ENCODE measurements at places on chromosomes 2 and 18. TPM values are rescaled to one million over a fixed set of nuclear protein-coding genes. Genes with fewer than 3 reads are reported as not detected.
A peak's percentile ranks its signal among the peaks of the same experiment; 100 is the strongest.

DNA sequence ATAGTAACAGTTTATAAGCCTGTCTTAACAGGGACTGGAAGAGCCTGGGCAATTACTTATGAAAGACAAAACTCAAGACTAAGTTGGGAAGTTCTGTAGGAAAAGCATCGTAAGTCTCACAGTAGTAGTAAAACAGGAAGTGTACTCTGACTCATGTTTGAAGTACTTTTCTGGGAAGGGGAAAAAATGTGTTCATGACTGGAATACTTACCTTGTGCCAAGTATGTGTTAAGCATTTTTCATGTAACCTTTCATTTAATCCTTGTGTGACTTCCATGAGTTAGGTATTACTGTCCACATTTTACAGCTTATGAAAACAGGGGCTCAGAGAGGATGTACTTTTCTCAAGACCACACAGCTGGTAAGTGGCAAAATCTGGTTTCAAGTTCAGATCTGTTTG, 13.7 kb upstream of the SKOR2 start:
- peak; percentile 54 for DNase-seq

The LHCGR gene
- not detected for total RNA-seq

DNA sequence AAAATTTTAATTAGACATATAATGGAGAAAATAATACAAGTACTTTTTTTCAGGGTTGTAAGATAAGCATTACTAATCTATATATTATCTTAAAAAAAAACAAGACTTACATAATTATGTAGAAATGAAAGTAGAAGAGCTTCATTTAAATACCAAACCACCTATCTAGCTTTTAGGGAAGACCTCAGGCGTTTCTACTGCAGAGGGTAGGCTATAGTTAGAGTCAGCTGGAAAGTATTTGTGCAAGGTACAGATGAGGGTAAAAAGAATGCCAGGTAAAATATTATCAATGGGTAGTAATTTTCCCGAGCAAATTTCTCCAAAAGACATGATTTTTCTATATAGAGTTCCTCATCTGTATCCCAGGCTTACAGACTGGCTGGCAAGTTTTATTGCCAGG, 30.5 kb upstream of the SLC39A10 start:
- DNase-seq: no peak

DNA sequence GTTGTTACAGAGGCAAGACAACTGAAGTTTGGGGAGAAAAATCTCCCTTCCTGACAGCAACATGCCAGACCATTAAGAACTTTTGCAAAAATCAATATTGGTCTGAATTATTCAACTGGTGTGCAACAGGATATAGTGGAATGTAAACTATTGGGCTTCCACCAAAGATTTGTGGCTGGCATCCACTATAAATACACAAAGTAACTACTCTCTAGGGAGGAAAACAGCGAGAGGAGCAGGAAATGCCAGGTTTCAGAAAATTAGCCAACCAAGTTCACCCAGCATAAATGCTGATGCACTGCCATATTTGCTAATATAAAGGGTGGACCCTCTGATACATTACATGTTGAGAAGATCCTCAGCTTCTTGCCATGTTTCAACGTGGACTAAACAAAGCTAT, 267.6 kb upstream of the LYPD1 start:
- DNase-seq: peak; percentile 26

- DNase-seq: peak; percentile 97
Measured at GRCh38 chr2:46097714-46098480, 199.3 kb upstream of the EPAS1 start.

The RUFY4 gene
- total RNA-seq: not detected

DNA sequence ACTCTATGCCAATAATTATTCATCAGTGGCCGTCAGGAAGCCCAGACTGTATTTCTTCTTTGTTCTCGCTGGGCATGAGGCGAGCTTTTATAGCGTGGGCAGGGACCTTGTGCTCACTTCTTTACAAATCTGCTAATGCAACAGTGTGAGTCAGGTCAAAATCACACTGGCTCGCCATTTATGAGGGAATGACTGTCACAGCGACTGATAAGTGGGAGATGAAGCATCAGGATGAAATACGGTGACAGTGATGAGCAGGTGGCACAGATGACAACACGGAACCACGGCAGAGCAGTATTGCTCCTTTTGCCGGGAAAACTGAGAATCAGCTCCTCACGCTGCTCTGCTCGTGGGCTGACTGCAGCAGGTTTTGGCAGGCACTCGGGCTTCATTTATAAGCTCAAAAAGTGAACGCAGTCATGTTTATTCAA, 20.5 kb downstream of the TYMS start:
- DNase-seq: no peak
